Endothelial cell (in vitro differentiated cells): ENCODE measurements at places on chromosomes 1 and 21.

DNA sequence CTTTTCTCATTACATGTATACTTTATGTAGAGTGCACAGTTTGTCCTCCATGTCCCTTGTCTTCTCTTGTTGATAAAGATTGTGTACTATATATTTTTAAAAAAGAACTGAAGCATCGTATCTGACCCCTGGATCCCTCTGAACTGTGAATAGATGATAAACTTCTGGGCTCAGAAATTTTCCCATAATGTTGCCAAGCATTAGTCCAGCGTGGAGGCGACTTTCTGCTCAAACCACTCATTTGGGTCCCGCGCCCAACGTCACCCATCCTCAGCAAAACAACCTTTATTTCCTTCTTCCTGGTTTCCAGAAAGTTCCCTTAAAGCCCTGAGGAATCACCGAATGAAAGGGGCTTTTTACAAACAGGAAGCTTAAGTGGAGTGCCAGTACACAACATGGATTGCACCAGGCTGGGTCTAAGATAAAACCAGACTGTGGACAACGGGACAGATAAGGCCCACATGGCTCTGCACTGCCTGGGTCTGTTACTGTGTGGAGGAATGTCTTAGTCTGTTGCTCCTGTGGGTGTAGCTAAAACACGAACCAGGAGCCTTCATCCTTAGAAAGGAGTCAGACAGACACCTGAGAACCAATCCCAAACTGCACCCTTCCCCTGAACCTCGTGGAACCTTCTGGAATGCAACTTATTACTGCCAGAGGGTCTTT lies 15.6 kb downstream of the EVA1C start:
- H3K36me3 ChIP-seq: peaks cover 1% of the 10 kb centered on the region
- H3K27ac ChIP-seq: no peak overlapping the region
- H3K4me3 ChIP-seq: no peak overlapping the region
- H3K4me1 ChIP-seq: peaks cover 8% of the 10 kb centered on the region
- DNase-seq: no peak

DNA sequence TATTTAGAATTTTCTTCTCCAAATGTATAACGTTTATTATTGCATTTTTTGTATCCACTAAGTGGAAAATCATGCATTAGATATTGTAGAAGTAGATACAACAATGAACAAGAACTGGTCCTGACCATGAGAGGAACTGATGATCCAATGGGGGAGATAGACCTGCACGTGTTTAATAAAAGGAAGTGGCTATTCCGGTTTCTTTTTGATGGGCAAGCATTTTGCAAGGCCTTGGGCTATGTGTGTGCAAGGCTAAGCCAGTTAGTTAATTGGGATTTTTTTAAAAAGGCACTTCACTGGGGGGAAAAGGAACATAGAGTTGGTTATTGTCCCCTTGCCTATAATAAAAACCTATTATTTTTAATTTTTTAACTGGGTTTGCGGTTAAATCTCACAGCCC lies 961 bp upstream of the VCAM1 start:
- no peak overlapping the region for H3K4me3 ChIP-seq
- DNase-seq: no peak
- H3K4me1 ChIP-seq: peaks cover 3% of the 10 kb centered on the region
- H3K36me3 ChIP-seq: no peaks in the 10 kb centered on the region
- no peak overlapping the region for H3K27ac ChIP-seq

DNA sequence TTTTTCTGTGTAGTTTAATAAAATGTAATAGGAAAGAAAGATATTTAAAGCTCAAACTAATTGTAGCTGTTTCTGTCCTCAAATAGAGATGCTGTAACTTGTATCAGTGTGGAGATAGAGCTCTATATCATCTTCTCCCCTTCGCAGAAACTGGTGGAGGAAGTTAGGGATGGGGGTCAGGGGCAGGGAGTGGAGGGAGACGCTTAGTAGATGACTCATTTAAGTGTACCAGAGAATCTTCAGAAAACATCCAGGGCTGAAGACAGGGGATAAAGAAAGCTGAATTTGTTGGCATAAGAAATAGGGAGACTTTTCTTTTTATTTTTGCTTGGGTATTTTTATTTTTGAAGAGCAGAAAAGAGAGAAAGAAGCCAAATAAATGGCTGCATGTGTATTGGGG lies 282.6 kb upstream of the DPYD start:
- H3K27me3 ChIP-seq: no peaks in the 10 kb centered on the region
- DNase-seq: no peak
- H3K4me3 ChIP-seq: no peak overlapping the region
- H3K36me3 ChIP-seq: no peaks in the 10 kb centered on the region
- H3K27ac ChIP-seq: no peak overlapping the region

- peaks cover 7% of the 10 kb centered on the region for H3K27me3 ChIP-seq
- no peak overlapping the region for H3K27ac ChIP-seq
- H3K4me1 ChIP-seq: no peaks in the 10 kb centered on the region
- no peak for DNase-seq
- H3K36me3 ChIP-seq: no peaks in the 10 kb centered on the region
Measured at GRCh38 chr21:45000637-45001133, 60.9 kb downstream of the SLX9 start.

DNA sequence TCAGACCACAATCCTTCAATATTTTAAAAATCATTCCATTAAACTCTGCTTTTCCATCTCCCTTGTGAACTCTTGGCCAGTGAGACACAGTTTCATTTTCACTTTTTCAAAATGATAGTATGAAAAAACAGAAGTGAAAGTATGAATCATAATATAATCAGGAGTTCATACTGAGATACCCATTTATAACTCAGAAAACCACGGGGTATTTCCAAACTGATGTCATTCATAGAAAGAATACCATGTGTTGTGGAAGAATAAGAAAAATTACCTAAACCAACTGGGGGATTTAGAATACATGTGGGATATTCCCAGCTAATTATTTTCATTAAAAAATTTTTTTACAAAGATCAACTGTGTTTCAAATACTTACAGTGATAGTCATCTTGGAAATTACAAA lies 149.9 kb downstream of the MRPL39 start:
- no peak overlapping the region for H3K4me3 ChIP-seq
- H3K36me3 ChIP-seq: no peaks in the 10 kb centered on the region
- no peak for DNase-seq
- no peak overlapping the region for H3K27ac ChIP-seq
- H3K27me3 ChIP-seq: no peaks in the 10 kb centered on the region
- H3K4me1 ChIP-seq: no peaks in the 10 kb centered on the region
